AML-193 (cell line): ENCODE measurements at places on chromosomes 3 and 15.

DNA sequence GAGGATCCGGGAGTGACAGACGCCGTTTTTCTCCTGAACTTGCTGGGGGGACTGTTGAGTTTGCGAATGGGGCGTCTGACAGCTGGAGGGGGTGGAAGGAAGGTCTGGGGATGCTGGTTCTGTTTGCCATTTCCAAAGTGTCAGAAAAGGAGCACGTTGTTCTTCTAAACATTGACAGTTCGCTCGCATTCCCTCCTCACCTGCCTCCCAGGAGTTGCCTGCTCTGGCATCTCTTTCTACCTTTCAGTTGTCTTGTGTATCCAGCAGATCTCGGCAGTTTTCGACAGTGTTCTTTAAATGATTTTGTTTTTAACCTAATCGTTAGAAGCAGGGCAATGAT, 829 bp downstream of the SELENOT start:
- no peak for DNase-seq

DNA sequence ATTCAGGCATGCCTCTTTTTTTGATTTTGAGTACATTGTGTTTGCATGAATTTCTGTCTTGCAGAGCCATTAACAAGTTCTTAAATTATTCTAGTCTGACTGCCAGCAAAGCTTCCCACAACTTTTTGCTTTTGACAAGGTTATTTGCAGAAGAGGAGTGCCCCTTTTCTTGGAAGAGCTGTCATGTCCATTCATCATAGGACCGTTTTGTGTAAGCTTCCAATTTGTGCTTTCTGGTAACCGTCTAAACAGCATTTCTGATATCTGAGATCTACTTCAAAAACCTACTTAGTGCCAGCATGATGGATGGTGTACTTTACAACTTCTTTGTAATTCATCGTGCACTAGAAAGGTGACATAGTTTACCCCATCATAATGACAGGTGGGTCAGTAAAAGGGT, 379.7 kb downstream of the NAALADL2 start:
- no peak for DNase-seq

DNA sequence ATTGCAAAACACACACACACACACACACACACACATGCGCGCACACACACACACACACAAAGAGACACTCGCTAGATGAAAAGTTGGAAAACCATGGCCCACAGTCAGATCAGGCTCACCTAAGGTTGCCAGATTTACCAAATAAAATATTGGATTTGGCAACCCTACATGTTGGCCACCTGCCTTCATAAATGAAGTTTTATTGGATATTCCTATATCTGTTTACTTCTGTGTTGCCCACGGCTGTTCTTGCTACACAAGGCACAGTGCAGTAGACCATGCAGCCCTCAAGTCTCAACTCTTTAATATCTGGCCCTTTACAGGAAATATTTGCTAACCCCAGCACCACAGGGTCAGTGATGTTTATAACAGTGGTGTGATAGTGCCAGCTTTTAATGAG, 445.0 kb upstream of the PROK2 start:
- DNase-seq: no peak

DNA sequence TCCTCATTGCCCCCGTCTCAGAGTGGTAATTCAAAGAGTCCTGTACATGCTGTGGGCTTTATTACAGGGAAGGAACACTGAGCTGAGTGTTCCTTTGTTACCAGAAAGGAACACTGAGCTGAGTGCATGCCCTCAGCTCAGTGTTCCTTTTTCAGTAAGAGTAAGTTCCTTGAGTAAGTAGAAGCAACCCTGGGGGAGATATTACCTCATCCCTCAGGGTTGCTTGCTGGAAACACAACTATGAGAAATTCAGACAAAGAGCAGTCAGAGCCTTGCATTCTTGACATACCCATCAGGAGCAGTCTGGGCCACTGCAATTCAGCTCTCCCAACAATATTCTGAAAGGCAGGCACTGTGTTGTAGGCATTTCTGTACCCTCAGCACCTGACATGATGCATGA, 17.0 kb downstream of the CHRM5 start:
- DNase-seq: no peak

GRCh38 chr3:129017484-129017899, 16.4 kb downstream of the EFCC1 start:
- DNase-seq: no peak

- no peak for DNase-seq
These were observed 14.5 kb downstream of the HIGD2B start for GRCh38 chr15:72671525-72671924.

DNA sequence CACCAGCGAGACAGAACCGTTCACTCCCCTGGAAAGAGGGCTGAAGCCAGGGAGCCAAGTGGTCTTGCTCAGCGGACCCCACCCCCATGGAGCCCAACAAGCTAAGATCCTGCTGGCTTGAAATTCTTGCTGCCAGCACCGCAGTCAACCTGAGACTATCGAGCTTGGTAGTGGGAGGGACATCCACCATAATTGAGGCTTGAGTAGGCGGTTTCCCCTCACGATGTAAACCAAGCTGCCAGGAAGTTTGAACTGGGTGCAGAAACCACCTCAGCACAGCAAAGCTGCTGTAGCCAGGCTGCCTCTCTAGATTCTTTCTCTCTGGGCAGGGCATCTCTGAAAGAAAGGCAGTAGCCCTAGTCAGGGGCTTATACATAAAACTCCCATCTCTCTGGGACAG, 151.0 kb downstream of the MBNL1 start:
- no peak for DNase-seq

GRCh38 chr15:93278006-93278405, 189.0 kb upstream of the RGMA start:
- DNase-seq: no peak

DNA sequence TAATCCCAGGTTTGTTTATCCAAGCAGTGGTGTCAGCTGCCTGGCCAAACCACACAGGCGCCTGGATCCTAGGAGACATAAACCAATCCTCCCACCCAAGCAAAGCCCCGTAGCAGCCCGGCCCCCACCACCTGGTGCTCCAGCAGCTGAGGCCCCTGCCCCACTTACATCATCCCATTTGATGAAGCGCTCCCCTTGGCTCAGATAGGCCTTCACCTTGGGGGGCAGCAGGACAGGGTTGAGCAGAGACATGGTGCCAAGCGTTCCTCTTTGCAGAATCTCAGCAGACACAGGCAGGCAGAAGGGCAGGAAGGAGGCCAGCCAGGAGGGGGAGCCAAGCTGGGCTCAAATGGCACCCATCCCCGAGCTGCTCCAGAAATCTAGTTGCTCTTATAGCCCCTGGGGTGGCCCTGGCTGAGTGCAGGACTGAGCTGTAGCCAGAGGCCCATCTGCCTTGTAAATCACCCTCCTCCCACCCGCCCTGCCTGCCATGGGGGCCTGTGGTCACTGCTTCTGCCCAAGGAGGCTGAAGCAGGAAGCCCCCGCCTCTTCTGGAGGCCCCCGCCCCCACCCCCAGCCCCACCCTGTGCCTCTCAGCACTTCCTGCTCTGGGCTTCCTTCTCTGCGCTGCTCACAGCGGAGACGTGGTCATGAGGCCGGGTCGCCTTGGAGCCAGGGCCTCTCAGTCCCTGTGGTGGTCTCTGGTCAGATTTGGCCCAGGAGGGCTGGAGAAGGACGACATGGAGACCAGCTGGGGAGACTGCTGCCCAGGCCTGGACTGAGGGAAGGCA, at the start of gene PLCB2:
Gene PLCB2, minus strand, starts transcription at position 515 of the 791 bp plus-strand sequence. Its CDS starts 263 bp downstream, at position 252.
- peak; percentile 81 for DNase-seq

DNA sequence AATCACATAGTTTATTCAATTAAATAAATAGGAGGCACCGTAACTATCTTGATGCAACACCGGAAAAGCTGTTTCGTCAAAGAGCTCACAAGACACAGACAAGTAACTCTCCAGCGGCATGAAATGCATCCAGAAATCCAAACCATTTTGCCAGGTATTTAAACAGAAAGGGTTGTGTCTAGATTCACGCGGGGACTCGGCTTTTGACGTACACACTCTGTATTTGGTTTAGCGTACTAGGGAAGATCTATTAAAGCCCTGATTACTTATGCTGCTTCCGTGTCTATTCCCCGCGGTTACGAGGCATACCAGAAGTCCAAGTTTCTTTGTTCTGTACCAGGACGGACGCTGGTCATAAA, 718 bp downstream of the BNIP2 start:
- DNase-seq: peak; percentile 50

- no peak for DNase-seq
These were observed 44.1 kb downstream of the KLHL25 start for GRCh38 chr15:85750319-85751290.

DNA sequence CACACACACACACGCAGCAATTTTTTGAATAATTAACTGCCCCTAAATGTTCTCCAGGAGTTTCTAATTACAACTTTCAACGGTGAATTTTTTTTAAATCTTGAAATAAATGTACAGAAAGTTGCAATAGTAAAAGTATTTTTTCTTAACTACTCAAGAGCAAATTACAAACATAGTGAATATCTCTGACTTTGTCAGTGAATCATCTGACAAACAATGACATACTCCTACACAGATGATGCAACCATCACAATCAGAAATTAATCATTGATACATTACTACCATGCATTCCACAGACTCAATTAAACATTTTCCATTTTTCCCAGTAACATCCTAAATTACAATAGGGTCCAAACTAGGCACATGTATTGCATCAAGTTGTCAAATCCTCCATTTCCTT, 597.3 kb downstream of the NAALADL2 start:
- no peak for DNase-seq

- DNase-seq: no peak
These were observed 35.6 kb upstream of the MUC4 start for GRCh38 chr3:195847055-195847950.

GRCh38 chr15:39132954-39133600, 447.8 kb upstream of the THBS1 start:
- no peak for DNase-seq

GRCh38 chr3:99980606-99981005, 133.7 kb downstream of the FILIP1L start:
- DNase-seq: no peak

- DNase-seq: no peak
These were observed 27.9 kb upstream of the SLC12A8 start for GRCh38 chr3:125240496-125240895.

GRCh38 chr3:173753593-173753992, 356.0 kb downstream of the NLGN1 start:
- no peak for DNase-seq

DNA sequence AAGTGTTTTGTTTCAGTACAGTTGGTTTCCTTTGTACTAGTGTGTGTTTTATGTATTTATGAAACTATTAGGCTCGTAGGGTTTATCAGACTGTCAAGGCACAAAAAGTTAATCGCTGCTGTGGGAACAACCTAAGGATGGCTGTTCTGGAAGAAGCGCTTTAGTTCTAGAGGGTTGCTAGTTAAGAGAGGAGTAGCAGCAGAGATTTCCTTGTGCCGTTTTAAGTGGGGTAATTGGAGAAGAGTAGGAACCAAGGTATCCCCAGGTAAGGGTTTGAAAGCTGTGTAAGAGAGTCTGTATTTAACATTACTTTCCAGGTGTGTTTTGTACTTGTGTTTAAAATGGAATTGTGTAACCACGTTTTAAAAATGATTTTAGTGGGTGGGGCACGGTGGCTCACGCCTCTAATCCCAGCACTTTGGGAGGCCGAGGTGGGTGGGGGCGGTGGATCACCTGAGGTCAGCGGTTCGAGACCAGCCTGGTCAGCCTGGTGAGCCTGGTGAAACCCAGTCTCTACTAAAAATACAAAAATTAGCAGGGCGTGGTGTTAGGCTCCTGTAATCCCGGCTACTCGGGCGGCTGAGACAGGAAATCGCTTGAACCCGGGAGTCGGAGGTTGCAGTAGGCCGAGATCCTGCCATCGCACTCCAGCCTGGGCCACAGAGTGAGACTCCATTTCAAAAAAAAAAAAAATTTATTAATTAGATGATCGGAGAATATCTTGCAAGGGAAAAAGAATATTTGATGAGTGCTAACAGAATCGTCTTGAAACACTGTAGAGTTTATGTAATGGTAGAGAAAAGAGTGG, 2.6 kb downstream of the MORF4L1 start:
- no peak for DNase-seq

- DNase-seq: no peak
These were observed 7.8 kb upstream of the NUP210 start for GRCh38 chr3:13427662-13428603.

- no peak for DNase-seq
These were observed 55.0 kb downstream of the SLC6A1 start for GRCh38 chr3:11047500-11047899.

DNA sequence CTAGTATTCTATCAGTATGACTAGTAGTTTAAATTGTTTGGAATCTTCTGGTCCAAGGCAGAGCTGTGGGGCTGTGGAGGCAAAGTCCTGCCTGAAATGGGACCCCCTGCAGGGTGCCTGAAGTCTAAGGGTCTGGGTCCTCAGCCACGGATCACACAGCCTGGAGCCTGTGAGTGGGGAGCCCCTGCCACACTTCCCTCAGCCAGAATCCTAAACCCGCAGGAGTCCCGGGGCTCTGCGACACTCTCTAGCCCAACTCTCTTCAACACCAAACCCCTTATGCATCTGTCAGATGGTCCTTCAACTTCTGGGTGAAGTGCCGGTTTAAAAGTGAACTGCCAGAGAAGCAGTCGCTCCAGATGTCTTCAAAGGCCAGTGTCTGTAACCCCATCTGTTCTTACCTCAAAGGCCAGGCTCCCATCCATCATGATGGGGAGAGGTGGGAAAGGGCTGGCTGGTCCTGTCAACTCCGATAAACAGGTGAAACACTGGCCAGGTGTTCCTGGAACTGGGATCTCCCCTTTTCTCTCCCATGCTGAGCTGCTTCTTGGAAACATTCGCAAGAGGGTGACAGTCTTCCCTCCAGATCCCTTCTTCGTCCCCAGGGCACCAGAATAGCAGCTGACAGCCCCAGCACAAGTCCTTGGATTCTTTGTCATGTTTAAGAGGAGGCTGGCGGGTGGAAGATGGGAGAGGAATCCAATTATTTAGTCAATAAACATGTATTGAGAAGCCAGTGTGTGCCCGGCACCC, 45.6 kb downstream of the CPN2 start:
- DNase-seq: no peak

GRCh38 chr15:39888243-39888642, 31.8 kb downstream of the GPR176 start:
- DNase-seq: no peak

GRCh38 chr15:62895905-62896316, 146.6 kb upstream of the TPM1 start:
- DNase-seq: no peak

DNA sequence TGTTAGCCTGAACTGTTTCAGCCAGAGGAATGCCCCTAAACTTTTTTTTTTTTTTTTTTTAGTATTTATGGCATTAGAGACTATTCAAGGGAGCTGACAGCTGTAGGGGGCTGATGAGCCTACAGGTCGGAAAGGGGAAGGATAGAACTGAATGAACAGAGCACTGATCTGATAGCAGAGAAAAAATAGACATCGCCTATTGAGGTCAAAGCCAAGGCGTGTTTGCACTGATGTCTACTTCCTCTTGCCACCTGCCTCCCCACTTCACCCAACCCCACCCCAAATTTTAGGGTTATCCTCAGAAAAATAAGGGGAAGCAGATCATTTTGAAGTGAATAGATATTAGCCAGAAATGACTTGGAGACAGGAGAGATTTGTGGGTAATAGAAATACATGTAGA, 3.0 kb upstream of the ZMAT3 start:
- DNase-seq: peak; percentile 29

- DNase-seq: no peak
These were observed 35.4 kb downstream of the PCOLCE2 start for GRCh38 chr3:142853270-142854168.

DNA sequence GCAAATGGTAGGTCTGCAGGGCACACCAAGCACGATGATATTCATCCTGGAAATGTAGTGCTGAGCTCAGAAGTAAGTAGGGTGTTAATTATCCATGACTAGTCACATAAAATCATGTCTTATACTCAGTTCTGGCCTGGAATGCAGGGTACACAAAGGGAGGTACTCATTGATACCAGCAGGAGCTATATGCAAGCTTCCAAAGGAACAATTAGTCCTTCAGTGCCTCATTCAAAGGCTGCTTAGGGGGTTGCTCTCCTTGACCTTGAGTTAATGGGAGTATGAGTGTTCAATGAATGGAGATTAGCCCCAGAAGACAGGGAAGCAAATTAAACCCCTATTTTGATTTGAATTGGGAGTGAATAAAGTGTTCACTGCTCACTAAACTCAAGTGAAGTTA, 38.3 kb downstream of the CNTN6 start:
- no peak for DNase-seq
